ENCODE measurements at places on chromosomes 13 and 19. TPM values are rescaled to one million over a fixed set of nuclear protein-coding genes. Genes with fewer than 3 reads are reported as not detected.

DNA sequence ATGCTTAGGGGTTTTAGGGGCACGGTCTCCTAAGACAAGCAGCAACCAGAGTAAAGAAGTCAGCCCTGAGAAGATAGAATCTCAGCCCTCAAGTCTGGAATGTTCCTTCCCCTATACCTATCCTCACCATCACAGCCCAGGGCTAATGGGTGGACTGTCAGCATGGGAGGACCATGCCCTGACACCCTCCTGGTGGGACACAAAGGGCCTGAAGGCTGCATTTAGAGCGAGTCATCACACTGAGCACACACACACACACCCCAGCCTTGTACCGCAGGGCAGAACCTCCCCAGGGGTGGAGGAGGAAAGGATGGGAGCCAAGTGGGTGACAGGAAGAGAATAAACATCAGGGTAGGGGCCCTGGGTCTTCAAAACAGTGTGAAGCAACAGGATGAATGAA is 174.8 kb upstream of the SERP2 start:
- DNase-seq: peak; percentile 52

DNA sequence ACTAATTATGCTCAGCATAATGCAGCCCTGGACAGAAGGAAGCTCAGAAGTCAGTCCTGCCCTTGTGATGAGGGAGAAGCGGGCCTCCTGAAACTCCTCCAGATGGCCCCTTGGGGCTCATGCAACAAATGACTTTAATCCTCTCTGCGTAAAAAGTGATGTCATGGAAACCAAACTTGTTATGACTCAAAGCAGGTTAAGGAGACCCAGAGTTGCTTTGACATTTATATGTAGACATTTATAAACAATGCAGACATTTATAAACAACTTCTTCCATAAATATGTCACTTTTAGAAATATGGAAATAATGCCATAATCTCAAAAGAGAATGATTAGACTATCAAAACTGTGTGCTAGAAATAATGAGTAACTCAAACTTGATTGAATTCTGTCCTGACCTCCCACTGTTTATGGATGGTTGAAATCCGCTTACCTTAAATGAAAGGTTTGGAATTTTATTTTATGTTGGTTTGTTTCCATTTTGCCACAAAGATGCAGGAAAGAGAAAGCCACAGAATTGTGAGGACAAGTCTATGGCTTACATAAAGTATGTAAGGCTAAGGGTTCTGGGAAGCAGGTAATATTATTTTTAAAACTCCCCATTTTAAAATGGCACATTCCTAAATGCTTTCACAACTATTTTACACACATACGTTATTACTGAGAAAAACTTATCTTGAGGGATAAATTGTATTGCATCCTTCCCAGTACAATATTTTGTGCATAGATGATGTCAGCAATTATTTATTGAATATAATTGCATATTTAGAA is 73.7 kb downstream of the CYSLTR2 start:
- DNase-seq: peak; percentile 68

DNA sequence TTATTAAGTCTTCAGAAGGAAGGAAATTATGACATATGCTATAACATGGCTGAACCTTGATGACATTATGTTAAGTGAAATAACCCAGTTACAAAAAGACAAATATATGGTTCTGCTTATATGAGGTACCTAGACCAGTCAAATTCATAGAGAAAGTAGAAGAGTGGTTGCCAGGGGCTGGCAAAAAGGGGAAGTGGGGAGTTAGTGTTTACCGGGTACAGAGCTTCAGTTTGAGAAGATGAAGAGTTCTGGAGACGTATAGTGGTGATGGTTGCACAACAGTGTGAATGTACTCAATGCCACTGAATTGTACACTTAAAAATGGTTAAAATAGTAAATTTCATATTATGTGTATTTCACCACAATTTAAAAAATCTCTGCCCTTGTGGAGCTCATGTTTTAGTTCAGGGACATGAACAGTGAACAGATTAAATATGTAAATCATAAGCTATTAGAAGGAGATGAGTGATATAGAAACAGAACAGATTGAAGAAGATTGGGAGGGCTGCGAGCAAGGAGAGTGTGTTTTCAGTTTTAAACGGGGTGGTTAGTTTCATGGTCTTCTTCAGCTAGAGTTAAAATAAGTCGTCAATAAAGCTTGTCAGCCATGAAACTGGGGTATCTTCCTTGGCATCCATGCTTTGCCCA is 355.2 kb downstream of the KCNRG start:
- DNase-seq: no peak

Gene CPB2
- total RNA-seq: not detected

- peak; percentile 94 for DNase-seq
Observed at GRCh38 chr19:5434970-5435641, 20.1 kb upstream of the ZNRF4 start.

Measured in M059J (cell line).